ENCODE measurements at places on chromosomes 2 and 18.
A peak's percentile ranks its signal among the peaks of the same experiment; 100 is the strongest.

GRCh38 chr2:178542161-178542560, 61.9 kb downstream of the PLEKHA3 start:
- no peak for DNase-seq

- no peak for DNase-seq
Measured at GRCh38 chr2:99112617-99113016, 28.9 kb upstream of the C2orf15 start.

DNA sequence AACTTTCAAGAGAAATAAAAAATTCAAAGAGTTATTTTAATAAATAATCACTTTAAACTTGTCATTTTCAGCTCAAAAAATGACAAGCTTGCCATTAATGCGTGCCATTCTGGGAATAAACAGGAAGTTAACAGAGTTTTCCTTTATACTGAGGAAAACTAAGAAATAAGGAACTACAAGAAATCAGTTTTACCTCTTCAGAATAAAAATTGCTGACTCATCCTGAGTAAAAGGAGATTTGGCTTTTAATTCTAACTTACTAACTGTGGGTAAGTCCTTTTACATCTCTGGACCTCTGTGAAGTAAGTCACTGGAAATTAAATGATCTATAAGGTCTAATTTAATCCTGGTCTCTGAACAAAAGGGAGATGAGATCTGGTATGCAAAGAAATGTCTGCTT, 16.1 kb downstream of the CEBPZ start:
- DNase-seq = no peak

GRCh38 chr2:216098421-216099334, 10.5 kb upstream of the XRCC5 start:
- DNase-seq = no peak

DNA sequence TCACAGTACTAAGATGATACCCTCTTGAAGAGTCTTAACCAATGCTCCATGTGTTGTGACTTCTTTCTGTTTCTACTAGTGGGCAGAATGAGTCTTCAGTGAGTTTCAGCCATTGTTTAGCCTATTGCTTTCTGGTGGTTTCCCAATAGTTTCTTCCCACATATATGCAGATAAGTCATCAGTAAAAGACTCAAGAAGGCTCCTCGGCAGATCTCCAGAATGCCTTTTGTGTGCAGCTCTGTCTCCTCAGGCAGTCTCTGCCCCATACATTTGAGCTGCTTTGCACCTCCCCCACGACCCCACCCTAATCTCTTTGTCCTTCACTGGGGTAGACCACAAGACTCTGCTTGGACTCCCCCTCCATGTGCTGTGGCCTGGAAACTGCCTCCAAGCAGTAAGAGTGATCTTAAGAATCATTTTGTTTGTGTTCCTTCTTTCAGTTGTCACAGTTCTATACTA, 71.6 kb upstream of the CHRNA1 start:
- DNase-seq = peak; percentile 14

DNA sequence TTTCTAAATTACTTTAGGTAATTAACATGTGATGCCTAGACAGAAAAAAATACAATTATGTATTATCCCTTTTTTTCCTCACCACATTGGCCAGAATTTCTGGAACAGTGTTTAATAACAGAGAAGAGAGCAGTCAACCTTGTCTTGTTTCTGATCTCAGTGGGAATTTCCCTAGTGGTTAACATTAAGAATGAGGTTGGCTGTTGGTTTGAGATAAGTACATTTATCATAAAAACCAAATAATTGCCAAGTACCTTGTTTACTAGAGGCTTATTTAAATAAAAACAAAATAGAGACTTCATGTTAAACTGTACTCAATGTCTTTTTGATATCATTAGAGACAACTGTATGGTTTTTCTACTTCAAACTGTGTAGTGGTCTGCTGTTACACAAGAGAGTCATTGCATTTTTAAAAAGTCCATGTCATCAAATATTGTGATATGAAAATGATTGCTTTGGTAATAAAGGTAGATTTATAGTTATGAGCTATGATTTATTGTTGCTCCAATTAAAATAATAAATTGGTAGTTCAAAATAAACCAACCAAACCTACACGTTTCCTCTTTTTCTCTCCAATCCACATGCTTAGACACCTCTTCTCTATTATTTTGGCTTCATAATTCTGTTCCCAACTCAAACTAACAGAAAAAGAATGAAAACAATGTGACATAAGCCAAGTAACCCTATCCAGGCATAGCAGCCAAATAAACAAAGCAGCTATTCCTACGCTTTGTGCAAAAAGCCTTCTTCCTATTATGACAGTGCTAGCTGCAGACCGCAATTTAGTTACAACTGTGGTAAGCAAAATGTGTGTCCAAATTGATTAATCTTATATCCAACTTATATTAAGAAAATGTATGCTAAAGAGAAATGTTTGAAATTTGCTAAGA, 20.9 kb upstream of the TANK start:
- no peak for DNase-seq

GRCh38 chr2:112031473-112032223, 23.4 kb upstream of the TMEM87B start:
- no peak for DNase-seq

DNA sequence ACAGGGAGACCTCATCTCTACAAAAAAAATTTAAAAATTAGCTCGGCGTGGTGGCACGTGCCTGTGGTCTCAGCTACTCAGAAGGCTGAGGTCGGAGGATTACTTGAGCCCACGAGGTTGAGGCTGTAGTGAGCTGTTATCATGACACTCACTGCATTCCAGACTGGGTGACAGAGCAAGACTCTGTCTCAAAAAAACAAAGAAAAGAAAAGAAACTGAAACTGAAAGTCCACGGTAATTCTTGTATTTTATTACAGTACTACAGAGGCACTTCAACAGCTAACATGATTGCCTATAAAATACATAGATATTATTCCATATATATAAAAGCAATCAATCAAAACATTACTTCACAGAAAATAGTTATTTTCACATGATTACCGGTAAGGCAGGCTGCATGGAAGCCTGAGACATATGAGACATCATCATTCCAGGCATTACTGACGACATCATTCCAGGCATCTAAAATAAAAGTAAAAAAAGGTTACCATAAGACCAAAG, 23.1 kb downstream of the PRPF40A start:
- DNase-seq = no peak

- no peak for DNase-seq
Measured at GRCh38 chr2:122822319-122822718, 1066.9 kb downstream of the TSN start.

- no peak for DNase-seq
Measured at GRCh38 chr2:33042819-33043218, 96.1 kb downstream of the LTBP1 start.

GRCh38 chr18:12479536-12479935, 71.8 kb downstream of the PRELID3A start:
- no peak for DNase-seq

GRCh38 chr18:79604913-79605880, 74.4 kb upstream of the CTDP1 start:
- no peak for DNase-seq

DNA sequence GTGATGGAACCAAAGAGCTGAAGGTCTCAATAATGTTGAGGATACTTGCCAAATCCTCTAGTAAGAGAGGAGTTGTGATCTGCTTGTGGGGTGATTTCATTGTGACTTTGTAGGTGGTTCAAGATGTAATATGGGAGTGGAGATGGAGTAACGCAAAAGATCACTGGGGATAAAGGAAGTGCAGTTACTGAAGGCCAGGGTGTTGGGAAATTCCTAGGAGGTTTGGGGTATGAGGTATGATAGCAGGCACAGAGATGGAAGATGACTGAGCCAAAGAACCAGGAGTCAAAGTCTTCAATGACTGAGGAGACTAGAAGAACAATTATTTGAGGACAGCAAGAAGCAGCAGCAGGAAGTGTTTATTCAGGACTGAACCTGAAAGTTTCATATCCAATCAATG, 222.6 kb downstream of the NCKAP5 start:
- no peak for DNase-seq

- no peak for DNase-seq
Measured at GRCh38 chr2:136060416-136060815, 57.5 kb downstream of the CXCR4 start.

DNA sequence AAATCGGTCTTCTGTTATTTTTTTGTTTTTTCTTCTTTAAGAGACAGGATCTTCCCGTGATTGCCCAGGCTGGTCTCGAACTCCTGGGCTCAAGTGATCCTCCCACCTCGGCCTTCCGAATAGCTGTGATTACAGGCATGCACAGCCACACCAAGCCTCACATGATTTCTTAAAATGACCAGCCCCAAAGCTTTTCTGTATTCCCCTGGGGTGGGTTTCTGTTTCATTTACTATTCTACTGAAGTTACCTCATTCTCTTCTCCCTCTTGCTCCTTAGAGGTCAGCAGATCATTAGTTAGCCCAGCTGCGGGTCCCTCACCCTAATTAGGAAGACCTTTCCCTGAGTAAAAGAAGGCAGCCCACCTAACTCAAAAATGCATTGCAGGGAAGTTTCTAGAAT, 27.6 kb downstream of the SLC1A4 start:
- peak; percentile 64 for DNase-seq

- DNase-seq = no peak
Measured at GRCh38 chr2:47357483-47357882, 45.5 kb upstream of the MSH2 start.

GRCh38 chr2:101369100-101369499, 18.2 kb downstream of the CREG2 start:
- DNase-seq = no peak

- no peak for DNase-seq
Measured at GRCh38 chr2:60045456-60045855, 508.0 kb downstream of the BCL11A start.

GRCh38 chr2:54572636-54573536, 116.8 kb downstream of the SPTBN1 start:
- DNase-seq = no peak

DNA sequence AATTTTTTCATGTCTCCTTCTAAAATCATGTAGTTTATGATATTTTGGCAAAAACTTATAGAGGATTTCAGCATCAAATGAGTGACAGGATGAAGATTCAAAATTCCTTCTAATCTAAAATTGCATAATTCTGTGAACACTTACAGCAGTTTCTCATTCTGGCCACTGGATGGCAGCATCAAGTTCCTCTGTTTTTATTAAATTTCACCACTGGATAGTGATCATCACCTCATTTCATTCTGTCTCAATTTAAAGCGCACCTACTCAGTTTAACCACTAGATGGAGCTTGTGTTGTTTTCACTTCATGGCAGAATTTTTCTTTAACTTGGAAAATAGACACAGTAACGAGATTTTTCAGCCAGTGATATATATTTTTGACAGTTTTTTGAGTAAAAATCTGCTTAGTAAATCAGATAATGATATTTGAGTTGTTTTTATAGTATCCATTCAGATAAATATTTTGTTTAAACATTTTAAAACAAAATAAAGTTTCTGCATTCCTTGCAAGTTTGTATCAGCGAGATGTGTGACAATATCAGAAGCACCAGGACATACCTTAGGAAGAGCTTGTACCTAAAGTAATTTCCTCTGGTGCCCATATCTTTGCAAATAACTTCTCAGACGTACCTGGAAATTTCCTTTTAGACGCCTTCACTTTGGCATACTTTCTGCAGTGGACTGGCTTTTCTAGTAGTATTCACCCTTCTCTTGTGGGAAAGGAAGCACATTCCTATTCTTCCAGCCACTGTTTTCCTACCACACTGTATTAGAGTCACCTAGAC, 94.7 kb upstream of the ARHGAP15 start:
- DNase-seq = peak; percentile 64

DNA sequence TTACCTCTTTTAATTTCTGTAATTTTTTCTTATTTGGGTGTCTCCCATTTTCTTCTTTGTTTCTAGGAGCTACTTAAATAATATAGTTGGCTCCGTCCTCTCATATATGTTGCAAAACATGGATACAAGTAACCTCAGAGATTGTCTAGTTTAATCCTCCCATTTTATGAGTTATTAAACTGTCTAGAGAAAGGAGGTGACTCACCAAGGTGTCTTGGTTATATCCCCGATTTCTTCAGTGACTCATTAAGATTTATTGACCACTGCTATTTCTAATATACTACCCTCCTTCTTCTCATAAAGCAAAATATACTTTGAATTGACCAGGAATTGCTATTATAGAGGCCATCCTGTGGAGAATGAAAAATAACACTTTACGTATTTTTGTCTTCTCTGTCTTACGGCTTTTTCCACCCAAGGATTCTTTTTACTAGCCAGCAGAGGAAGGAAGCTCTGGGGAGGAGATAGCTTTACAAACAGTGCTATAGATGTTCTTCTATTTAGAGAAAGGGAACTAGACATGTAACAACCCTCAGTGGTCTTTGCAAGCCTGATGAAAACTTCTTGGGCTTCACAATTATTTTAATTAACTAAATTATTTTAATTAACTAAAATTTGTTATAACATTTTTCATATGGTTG, 300.4 kb upstream of the TNP1 start:
- DNase-seq = no peak

- no peak for DNase-seq
Measured at GRCh38 chr2:226652369-226652768, 147.3 kb downstream of the IRS1 start.

GRCh38 chr2:28546242-28546641, 50.4 kb downstream of the PLB1 start:
- DNase-seq = no peak

GRCh38 chr2:142992840-142993239, 115.4 kb downstream of the KYNU start:
- DNase-seq = no peak

- no peak for DNase-seq
Measured at GRCh38 chr2:9300214-9300613, 93.6 kb downstream of the ASAP2 start.

DNA sequence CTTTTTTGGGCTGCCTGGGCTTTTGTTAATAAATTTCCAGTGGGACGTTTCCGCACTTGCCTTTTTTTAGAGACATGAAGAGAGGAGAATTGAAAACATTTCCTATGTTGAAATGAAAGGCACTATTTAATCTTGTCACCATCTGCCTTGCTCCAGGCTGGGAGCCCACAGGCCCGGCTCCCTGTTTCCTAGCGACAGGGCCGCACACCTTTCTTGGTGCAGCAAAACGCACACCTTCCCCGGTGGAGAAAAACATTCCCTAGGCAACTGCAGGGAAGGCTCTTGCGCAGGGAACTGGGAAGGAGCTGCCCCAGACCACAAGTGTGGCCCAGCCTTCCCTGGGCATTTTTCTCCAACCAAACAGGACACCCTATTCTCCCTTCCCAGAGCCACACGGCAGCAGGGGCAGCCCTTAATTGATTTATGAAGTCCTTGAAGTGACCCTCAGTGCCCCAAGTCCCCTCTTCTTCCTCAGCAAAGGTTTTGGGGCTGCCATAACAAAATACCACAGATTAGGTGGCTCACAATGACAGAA, 132.9 kb upstream of the MSH6 start:
- no peak for DNase-seq

GRCh38 chr2:61471905-61472805, 1.3 kb upstream of the USP34 start:
- DNase-seq = peak; percentile 23

Measured in GM10248 (cell line).